Type B pancreatic cell (in vitro differentiated cells): ENCODE measurements at places on chromosomes 16 and 17. TPM values are rescaled to one million over a fixed set of nuclear protein-coding genes. Genes with fewer than 3 reads are reported as not detected.
A peak's percentile ranks its signal among the peaks of the same experiment; 100 is the strongest.

The EME1 gene
- total RNA-seq = 6.2 and 18.7 TPM in 2 replicates

The NAGS gene
- 1.9 and 2.1 TPM in 2 replicates for total RNA-seq

The PARD6A gene
- total RNA-seq = 4.7 and 6.5 TPM in 2 replicates

The COPZ2 gene
- total RNA-seq = 1.9 and 5.7 TPM in 2 replicates

The CLEC3A gene
- total RNA-seq = not detected in 2 replicates

The SLC38A8 gene
- total RNA-seq = not detected in 2 replicates

The ENPP7 gene
- total RNA-seq = 5.3 and 20.5 TPM in 2 replicates

The CCL3 gene
- not detected in 2 replicates for total RNA-seq

DNA sequence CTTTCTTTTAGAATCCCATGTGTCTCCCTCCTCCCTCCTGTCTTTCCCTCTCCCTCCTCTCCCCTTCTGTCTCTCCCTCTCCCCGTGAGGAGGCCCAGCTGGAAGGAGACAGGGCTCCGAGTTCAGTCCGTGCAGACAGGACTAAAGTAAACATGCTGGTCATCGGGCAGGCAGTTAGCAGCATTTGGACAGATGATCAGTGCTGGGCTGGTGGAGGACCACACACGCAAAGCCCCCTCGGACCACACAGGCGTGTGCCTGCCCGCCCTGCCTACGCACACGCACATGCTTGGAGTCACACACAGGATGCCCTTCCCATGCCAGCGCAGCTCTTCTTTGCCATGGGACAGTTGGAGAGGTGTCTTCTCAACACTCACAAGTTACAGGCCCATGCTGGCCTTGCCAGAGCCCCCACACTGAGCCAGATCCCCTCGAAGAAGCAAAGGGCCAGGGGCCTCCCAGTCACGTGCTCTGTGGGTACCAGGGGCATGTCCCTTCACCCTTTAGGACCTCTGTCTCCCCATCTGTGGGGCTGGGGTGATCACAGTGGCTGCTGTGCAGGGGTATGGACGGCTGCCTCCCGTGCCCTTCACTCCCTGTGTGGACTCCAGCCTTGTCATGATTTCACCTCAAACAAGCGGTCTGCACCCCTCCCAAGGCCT is 215.7 kb upstream of the FOXF1 start:
- peaks cover 95% of the 10 kb centered on the region for H3K27me3 ChIP-seq
- H3K4me1 ChIP-seq = peaks cover 34% of the 10 kb centered on the region
- DNase-seq = no peak

GRCh38 chr17:44921122-44921882 is 6.0 kb upstream of the GFAP start:
- no peak overlapping the region for H3K27ac ChIP-seq
- peaks cover 34% of the 10 kb centered on the region for H3K27me3 ChIP-seq
- H3K36me3 ChIP-seq = peaks cover under 1% of the 10 kb centered on the region
- no peak for DNase-seq

DNA sequence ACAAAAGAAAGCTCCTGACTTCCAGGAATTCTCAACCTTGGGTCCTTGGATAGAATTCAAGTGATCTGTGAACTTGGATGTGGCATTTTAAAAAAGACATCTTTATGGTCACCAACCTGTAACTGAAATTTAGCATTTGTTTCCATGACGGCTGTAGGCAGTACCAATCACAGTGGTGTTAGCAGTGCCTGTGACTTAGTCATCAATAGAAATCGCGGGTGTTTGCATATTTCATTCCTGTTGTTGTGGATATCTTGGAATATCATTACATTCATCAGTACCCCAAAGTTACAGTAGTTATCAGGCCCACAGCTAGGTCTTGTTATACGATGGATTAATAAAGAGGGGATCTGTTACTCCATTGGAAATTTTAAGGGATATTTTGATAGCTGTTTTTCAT is 81.6 kb downstream of the CMIP start:
- peaks cover 32% of the 10 kb centered on the region for H3K4me1 ChIP-seq
- peaks cover 18% of the 10 kb centered on the region for H3K36me3 ChIP-seq
- H3K27ac ChIP-seq = peak overlapping the region; percentile 82
- H3K4me3 ChIP-seq = no peak overlapping the region
- no peak for DNase-seq
- H3K27me3 ChIP-seq = no peaks in the 10 kb centered on the region

GRCh38 chr16:22270525-22270924 is 26.7 kb upstream of the POLR3E start:
- H3K4me3 ChIP-seq = no peak overlapping the region
- no peak overlapping the region for H3K27ac ChIP-seq
- peaks cover 12% of the 10 kb centered on the region for H3K36me3 ChIP-seq
- H3K4me1 ChIP-seq = no peaks in the 10 kb centered on the region

DNA sequence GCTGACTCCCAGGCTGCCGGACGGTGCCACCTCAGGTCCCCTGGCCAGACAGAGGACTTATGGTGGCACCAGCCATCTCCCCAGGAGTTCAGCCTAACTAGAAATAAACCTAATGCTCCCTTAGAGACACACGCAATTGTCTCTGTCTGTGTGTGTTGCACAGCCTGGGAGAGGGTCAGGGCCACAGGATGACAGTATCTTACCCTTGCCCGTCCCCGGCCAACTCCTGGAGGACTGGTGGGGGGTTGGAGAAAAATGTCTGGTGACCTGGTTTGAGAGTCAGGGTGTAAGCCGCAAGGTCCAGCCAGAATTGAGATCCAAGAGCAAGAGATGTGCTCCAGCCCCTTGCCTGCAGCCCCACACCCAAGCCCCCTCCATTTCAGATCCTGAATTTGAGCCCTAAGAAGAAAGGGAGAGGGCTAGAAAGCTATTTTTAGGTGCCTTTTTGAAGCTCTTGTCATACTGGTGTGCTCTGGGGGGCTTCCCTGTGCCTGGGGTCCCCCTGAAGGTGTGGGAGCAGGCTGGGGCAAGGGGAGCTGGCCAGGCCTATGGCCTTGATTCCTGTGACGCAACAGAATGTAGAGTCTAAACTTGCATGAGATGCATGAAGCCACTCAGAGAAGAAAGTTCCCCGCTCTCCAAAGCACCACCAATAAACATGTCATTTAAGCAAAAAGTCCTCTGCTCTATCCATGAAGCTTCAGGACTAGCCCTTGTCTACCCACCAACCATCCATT is 12.9 kb downstream of the ZNF319 start:
- H3K4me3 ChIP-seq = no peak overlapping the region
- no peak for DNase-seq
- H3K4me1 ChIP-seq = peaks cover 4% of the 10 kb centered on the region
- H3K36me3 ChIP-seq = no peaks in the 10 kb centered on the region

DNA sequence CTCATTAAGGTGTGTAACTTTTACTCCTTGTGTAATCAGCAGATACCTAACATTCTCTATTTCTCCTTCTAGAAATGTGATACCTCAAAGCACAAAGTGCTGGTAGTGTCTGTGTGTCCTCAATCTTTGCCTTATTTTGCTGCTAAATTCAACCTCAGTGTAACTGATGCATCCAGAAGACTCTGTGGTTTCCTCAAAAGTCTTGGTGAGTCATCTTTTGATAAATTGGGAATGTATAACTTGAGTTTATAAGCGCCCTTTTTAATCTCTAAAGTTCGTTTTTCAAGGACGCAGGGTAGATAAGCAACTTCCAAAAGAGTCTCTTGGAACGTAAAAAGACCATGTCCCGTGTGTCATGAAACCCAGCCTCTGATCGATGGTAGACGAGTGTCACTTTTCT is 10.2 kb downstream of the NARF start:
- DNase-seq = no peak
- peaks cover 33% of the 10 kb centered on the region for H3K36me3 ChIP-seq

- H3K27ac ChIP-seq = no peak overlapping the region
- H3K36me3 ChIP-seq = peaks cover 16% of the 10 kb centered on the region
- H3K4me1 ChIP-seq = peaks cover 19% of the 10 kb centered on the region
- H3K4me3 ChIP-seq = no peak overlapping the region
- peak; percentile 50 for DNase-seq
- no peaks in the 10 kb centered on the region for H3K27me3 ChIP-seq
These were observed 223.7 kb downstream of the ZNF423 start for GRCh38 chr16:49632086-49632794.

- no peaks in the 10 kb centered on the region for H3K36me3 ChIP-seq
- no peak overlapping the region for H3K27ac ChIP-seq
- peaks cover 24% of the 10 kb centered on the region for H3K27me3 ChIP-seq
- no peaks in the 10 kb centered on the region for H3K4me1 ChIP-seq
- no peak for DNase-seq
- H3K4me3 ChIP-seq = no peak overlapping the region
These were observed 189.2 kb downstream of the TOX3 start for GRCh38 chr16:52357711-52358110.

DNA sequence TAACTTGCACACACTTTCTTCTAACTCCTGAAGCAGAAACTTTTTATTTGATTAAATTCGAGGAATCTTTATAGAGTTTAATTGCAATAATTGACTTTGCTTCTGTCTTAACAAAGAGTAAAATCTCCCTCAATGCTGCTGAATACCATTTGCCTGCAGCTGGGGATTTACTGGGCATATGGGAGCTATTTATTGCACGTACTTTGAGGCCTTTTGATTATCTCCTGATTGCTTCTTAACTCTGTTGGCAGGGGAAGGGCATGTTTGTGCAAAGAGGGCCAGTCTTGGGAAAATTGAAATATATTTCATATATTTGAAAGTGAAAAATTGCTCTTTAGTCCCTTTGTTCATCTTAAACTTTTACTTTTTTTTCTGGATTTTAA is 156.8 kb upstream of the CHMP6 start:
- no peak overlapping the region for H3K27ac ChIP-seq
- DNase-seq = no peak
- peak overlapping the region; percentile 40 for H3K4me3 ChIP-seq
- peaks cover 42% of the 10 kb centered on the region for H3K4me1 ChIP-seq
- H3K27me3 ChIP-seq = no peaks in the 10 kb centered on the region

DNA sequence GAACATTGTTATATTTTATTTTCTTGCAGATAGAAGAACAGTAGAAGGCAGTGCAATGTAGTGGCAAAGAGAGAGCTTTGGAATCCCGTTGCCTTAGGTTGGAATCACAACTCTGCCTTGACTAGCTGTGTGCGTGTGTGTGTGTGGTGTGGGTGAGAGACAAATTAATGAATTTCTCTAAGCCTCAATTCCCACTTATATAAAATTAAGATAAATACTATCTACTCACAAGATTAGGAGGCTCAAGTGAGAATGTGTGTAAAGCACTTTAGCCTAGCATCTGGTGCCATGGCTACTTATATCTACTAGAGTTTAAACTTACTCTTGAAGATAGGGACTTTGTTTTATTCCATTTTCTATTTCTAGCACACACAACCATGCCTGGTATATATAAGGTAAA is 12.8 kb downstream of the CPD start:
- no peak for DNase-seq
- peaks cover 22% of the 10 kb centered on the region for H3K4me1 ChIP-seq
- peaks cover 25% of the 10 kb centered on the region for H3K36me3 ChIP-seq
- H3K4me3 ChIP-seq = no peak overlapping the region
- no peak overlapping the region for H3K27ac ChIP-seq

- DNase-seq = no peak
- peak overlapping the region; percentile 41 for H3K27ac ChIP-seq
- no peaks in the 10 kb centered on the region for H3K27me3 ChIP-seq
- H3K4me3 ChIP-seq = peak overlapping the region; percentile 70
- H3K4me1 ChIP-seq = peaks cover 20% of the 10 kb centered on the region
These were observed 2.2 kb upstream of the PDPK1 start for GRCh38 chr16:2535625-2536013.

DNA sequence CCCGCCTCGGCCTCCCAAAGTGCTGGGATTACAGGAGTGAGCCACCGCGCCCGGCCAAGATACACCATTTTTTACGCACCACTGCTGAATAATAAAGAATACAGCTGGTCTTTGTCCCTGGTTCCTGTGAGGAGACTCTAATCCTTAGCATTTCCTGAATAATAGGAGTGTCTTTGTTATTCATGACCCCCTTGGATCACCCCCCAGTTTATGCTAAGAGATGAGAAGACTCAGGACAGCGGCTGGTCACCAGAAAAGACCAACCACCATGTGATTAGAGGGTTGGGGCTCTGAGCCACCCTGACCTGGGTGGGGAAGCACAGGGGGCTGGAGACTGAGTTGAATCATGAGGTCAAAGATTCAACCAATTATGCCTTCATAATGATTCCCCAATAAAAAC is 17.3 kb downstream of the PHLPP2 start:
- no peak overlapping the region for H3K27ac ChIP-seq
- no peaks in the 10 kb centered on the region for H3K36me3 ChIP-seq
- DNase-seq = no peak
- peaks cover 17% of the 10 kb centered on the region for H3K4me1 ChIP-seq

DNA sequence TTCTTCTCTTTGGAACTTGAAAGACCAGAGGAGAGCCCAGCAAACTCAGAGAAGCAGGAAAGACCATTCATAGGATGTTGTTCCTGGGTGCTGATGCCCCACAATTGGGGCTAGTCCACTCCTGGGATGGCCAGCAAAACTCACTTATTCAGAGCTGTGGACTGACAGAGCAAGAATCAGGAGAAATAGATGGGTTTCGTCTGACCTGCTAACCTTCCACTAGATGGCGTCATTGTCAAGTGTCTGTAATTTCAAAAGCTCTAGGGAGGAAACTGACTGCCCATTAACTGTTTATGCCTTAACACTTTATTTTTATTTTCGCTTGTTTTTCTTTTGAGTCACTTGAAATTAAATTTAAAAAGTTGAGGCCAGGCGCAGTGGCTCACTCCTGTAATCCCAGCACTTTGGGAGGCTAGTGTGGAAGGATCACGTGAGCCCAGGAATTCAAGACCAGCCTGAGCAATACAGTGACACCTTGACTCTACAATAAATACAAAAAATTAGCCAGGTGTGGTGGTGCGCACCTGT is 28.7 kb upstream of the MILR1 start:
- H3K4me3 ChIP-seq = no peak overlapping the region
- no peaks in the 10 kb centered on the region for H3K36me3 ChIP-seq
- DNase-seq = no peak
- H3K27me3 ChIP-seq = peaks cover 8% of the 10 kb centered on the region
- H3K27ac ChIP-seq = no peak overlapping the region

DNA sequence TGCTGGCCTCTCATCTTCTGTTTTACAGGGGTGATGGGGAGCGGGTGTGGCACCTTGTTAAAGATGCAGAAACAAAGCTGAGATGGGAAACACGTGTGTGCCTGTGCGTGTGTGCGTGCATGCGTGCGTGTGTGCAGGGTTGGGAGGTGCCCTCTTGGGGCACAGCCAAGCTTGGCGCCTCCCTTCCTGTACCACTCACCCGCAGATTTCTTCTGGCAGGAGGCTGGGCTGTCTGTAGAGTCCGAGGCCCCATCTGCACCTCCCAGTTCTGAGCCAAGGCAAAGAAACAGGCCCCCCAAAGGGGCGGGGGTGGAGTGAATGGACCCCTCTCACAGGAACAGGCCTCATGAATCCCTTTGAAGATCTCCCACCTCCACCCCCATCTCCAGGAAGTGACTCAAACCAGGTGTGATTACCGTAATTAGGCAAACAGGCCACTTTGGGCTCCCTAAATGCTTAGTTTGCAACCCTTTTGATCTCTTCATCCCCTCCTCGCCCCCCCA is 20.9 kb downstream of the TNS4 start:
- peaks cover 12% of the 10 kb centered on the region for H3K4me1 ChIP-seq
- peak overlapping the region; percentile 39 for H3K27ac ChIP-seq
- no peaks in the 10 kb centered on the region for H3K27me3 ChIP-seq
- no peak overlapping the region for H3K4me3 ChIP-seq
- DNase-seq = no peak
- no peaks in the 10 kb centered on the region for H3K36me3 ChIP-seq
